ENCODE measurements at places on chromosomes 3 and 15. TPM values are rescaled to one million over a fixed set of nuclear protein-coding genes. Genes with fewer than 3 reads are reported as not detected.

The MESP2 gene
- total RNA-seq = not detected

- DNase-seq = no peak
- H3K36me3 ChIP-seq = no peaks in the 10 kb centered on the region
- no peaks in the 10 kb centered on the region for H3K4me1 ChIP-seq
- H3K4me3 ChIP-seq = no peak overlapping the region
- H3K27me3 ChIP-seq = no peaks in the 10 kb centered on the region
Measured at GRCh38 chr3:148970271-148970670, 21.1 kb upstream of the GYG1 start.

- H3K4me3 ChIP-seq = no peak overlapping the region
- no peaks in the 10 kb centered on the region for H3K27me3 ChIP-seq
- no peak for DNase-seq
- no peaks in the 10 kb centered on the region for H3K36me3 ChIP-seq
- no peak overlapping the region for H3K27ac ChIP-seq
- H3K4me1 ChIP-seq = no peaks in the 10 kb centered on the region
Measured at GRCh38 chr3:189557824-189558223, 73.4 kb upstream of the TP63 start.

DNA sequence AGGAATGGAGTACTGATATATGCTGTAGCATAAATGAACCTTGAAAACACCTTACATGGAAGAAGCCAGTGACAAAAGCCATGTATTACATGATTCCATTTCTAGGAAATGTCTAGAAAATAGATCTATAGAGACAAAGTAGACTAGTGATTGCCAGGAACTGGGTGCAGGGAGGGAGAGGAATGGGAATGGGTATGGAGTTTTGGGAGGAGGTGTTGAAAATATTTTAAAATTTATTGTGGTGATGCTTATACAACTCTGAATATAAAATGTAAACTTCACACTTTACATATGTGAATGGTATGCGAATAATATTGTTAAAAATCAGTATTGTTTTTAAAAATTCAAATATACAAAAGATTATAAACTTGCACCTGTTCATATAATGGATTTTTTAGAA is 22.5 kb downstream of the ATP1B3 start:
- H3K27me3 ChIP-seq = no peaks in the 10 kb centered on the region
- no peak overlapping the region for H3K4me3 ChIP-seq
- no peak for DNase-seq
- H3K4me1 ChIP-seq = no peaks in the 10 kb centered on the region
- no peak overlapping the region for H3K27ac ChIP-seq
- no peaks in the 10 kb centered on the region for H3K36me3 ChIP-seq

DNA sequence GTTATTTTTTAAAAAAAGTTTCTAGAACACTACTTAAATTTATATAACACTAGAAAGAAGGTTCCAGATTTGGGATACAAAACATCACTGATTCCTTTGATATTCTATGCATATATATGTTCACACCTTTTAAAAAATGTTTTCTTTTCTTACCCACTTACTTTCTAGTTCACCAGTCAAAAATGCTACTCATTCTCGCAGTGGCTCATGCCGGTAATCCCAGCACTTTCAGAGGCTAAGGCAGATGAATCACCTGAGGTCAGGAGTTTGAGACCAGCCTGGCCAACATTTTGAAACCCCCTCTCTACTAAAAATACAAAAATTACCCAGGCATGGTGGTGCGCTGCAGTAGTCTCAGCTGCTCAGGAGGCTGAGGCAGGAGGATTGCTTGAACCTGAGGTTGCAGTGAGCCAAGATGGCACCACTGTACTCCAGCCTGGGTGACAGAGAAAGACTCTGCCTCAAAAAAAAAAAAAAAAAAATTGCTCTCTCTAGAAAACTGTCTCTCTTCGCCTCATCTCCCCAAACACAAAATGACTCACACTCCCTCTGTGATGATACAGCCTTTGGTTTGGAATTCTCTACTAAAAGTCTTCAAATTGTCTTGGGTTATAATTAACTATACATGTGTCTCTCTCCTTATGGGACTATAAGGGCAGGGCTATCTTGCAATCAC is 52.6 kb upstream of the TGFBR2 start:
- no peaks in the 10 kb centered on the region for H3K27me3 ChIP-seq
- no peak overlapping the region for H3K27ac ChIP-seq
- peaks cover 7% of the 10 kb centered on the region for H3K4me1 ChIP-seq
- H3K36me3 ChIP-seq = no peaks in the 10 kb centered on the region
- DNase-seq = no peak

The GNAT1 gene
- not detected for total RNA-seq

GRCh38 chr3:45635475-45636256 is 41.1 kb downstream of the LIMD1 start:
- DNase-seq = no peak
- H3K27me3 ChIP-seq = no peaks in the 10 kb centered on the region
- no peak overlapping the region for H3K4me3 ChIP-seq
- no peak overlapping the region for H3K27ac ChIP-seq

The FSTL1 gene
- 387 TPM for total RNA-seq

DNA sequence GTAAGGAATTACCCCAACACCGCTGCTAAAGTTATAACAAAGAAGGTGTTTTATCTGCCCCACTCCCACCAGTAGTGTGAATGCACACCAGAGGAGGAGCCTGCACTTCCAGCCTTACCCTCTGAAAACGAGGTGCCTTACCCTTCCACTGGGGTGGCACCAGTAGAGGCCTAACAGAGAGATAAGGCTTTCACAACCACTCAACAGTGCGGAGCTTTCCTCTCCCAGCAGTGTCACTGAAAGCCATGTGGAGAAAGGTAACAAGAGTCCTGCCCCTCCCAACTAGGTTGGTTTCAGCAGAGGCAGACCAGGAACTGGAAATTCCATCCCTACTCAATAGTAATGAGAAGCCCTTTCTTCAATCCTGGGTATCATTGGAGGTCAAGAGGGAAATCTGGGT is 539.2 kb downstream of the VGLL3 start:
- H3K27ac ChIP-seq = no peak overlapping the region
- H3K27me3 ChIP-seq = no peaks in the 10 kb centered on the region
- H3K4me1 ChIP-seq = no peaks in the 10 kb centered on the region
- DNase-seq = no peak
- H3K4me3 ChIP-seq = no peak overlapping the region

The IL17RE gene
- 15.2 TPM for total RNA-seq

- H3K27me3 ChIP-seq = no peaks in the 10 kb centered on the region
- H3K4me1 ChIP-seq = no peaks in the 10 kb centered on the region
- no peak overlapping the region for H3K27ac ChIP-seq
- H3K36me3 ChIP-seq = no peaks in the 10 kb centered on the region
Measured at GRCh38 chr3:13461169-13462124, 18.7 kb upstream of the HDAC11 start.

- DNase-seq = no peak
- H3K36me3 ChIP-seq = no peaks in the 10 kb centered on the region
- no peak overlapping the region for H3K4me3 ChIP-seq
- H3K4me1 ChIP-seq = peaks cover 10% of the 10 kb centered on the region
- H3K27ac ChIP-seq = no peak overlapping the region
Measured at GRCh38 chr3:39414421-39414907, 7.9 kb downstream of the RPSA start.

The GRAMD2A gene
- 7.4 TPM for total RNA-seq

- no peak overlapping the region for H3K4me3 ChIP-seq
- H3K36me3 ChIP-seq = no peaks in the 10 kb centered on the region
- peaks cover 17% of the 10 kb centered on the region for H3K4me1 ChIP-seq
- DNase-seq = no peak
- H3K27me3 ChIP-seq = no peaks in the 10 kb centered on the region
- H3K27ac ChIP-seq = no peak overlapping the region
Measured at GRCh38 chr15:71508081-71508682, 302.2 kb upstream of the NR2E3 start.

The SHC4 gene
- total RNA-seq = 0.25 TPM

DNA sequence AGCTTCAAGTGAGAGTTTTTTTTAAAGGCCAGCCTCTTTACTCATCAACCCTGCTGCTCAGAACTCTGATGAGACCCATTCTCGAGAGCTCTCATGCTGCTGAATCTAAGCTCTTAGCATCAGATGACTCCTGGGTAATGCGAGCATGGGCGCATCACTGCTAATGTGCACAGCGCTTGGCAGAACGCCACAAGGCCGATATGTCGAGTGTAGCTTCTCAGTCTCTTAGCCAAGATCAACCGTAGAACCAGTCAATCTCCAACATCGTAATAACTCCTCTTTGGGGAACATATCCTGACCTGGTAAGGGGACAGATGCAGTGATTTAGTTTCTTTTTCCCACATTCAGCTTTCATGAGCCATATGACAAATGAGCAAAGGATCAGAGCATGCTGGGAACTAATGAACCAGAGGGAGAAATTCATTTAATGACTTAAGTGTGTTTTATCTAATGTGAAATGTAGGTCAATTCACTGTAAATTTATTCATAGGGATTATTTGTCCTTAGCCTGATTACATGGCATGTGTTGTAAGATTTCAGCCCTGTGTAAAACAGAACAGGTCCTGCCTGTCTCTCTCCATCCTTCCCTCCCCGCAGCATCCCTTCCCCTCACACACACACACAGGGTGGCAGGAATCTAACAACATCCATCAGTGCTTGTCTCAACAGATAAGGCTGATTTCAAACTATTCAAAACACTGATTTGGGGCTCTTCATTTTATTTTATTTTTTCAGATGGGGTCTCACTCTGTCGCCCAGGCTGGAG is 195.4 kb upstream of the C2CD4B start:
- H3K4me3 ChIP-seq = no peak overlapping the region
- H3K36me3 ChIP-seq = no peaks in the 10 kb centered on the region
- H3K27ac ChIP-seq = no peak overlapping the region
- H3K4me1 ChIP-seq = no peaks in the 10 kb centered on the region
- DNase-seq = no peak
- H3K27me3 ChIP-seq = no peaks in the 10 kb centered on the region

DNA sequence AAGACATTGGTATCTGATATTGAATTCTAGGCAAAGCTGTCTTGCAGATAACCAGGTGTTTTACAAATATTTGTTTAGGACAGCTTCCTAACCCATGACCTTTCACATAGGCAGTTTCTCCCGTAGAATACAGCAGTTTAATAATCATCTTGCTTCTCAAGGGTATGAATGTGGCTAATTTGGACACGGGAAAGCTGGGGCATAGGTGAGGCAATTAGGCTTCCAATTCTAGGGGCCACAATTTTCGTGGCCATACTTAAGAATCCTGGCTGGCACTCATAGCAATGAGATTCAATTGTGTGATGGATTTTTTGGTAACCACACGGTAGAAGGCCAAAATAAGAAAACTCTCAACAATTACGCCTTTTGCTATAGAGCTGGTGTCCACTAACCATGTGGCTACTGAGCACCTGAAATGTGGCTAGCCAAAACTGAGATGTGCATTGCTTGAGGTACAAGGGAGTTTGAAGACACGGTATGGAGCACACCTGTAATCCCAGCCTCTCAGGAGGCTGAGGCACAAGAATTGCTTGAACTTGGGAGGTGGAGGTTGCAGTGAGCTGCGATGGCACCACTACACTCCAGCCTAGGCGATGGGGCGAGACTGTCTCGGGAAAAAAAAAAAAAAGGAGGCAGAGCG is 34.4 kb downstream of the TFRC start:
- H3K4me1 ChIP-seq = no peaks in the 10 kb centered on the region
- no peaks in the 10 kb centered on the region for H3K36me3 ChIP-seq
- H3K27ac ChIP-seq = no peak overlapping the region
- no peak for DNase-seq
- H3K27me3 ChIP-seq = no peaks in the 10 kb centered on the region
- no peak overlapping the region for H3K4me3 ChIP-seq

DNA sequence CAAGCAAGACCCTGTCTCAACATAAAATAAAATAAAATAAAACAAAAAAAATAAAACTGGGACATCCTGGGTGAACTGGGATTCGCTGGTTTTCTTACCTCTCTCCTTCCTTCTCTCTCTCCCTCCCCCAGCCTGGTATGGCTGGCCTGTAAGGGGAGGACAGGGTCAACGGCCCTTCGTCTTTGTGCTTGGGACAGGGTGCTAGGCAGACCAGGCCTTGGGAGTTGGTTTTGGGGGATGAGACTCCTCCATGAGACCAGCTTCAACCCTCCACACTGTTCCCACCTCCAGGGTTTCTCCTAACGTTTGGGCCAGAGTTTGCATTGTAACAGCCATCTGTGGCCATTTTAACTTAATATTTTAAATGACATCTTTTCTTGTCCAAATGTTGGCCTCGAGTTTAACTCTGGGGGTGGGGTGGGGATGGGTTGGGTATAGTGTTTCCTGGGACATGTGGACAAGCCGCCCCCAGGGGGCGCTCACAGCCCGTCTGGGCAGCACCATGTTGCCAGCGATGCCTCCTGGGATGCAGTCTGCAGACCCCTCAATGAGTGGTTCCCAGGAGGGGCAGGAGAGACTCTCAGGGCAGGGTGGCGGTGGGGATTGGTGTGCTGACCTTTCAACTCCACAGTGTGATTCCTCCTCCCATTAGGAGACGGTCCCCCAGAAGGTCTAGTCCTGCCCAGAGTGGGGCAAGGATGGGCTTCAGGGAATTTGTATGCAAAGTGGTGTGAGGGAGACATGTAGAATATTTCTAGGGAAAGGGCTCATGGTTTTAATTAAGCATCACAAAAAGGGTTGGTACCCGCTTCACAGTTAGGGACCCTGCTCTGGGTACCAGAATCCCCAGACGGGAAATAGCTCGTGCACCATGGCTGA is 37.7 kb upstream of the LCTL start:
- DNase-seq = no peak
- H3K4me1 ChIP-seq = no peaks in the 10 kb centered on the region
- no peak overlapping the region for H3K27ac ChIP-seq
- no peak overlapping the region for H3K4me3 ChIP-seq
- H3K36me3 ChIP-seq = no peaks in the 10 kb centered on the region

The LDHAL6B gene
- not detected for total RNA-seq

DNA sequence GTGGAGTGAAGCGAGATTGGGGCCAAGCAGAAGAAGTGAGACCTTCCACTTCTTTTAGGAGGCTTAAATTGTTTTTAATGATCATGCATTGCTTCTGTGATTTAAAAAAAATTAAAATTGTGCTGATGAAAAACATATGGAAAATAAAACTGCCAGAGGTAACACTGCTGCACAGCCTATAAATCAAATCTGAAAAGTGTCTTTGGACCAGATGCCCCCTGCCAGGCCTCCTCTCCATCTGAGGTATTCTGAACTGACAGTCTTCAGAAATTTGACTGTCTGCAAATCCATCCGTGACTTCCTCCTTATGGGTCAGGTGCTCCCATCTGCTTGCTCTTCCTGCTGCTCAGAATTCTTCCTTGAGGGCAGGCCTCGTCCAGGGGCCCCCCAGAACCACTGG is 108.5 kb upstream of the NR2E3 start:
- no peak overlapping the region for H3K27ac ChIP-seq
- peaks cover 21% of the 10 kb centered on the region for H3K4me1 ChIP-seq
- H3K36me3 ChIP-seq = no peaks in the 10 kb centered on the region
- peak; percentile 58 for DNase-seq
- no peak overlapping the region for H3K4me3 ChIP-seq

The CLDN16 gene
- total RNA-seq = 0.49 TPM

The STRIT1 gene
- not detected for total RNA-seq

- H3K4me1 ChIP-seq = no peaks in the 10 kb centered on the region
- no peaks in the 10 kb centered on the region for H3K27me3 ChIP-seq
- H3K4me3 ChIP-seq = no peak overlapping the region
- H3K27ac ChIP-seq = no peak overlapping the region
- no peak for DNase-seq
Measured at GRCh38 chr15:79969146-79969545, 1.9 kb downstream of the BCL2A1 start.

- no peak overlapping the region for H3K27ac ChIP-seq
- no peaks in the 10 kb centered on the region for H3K27me3 ChIP-seq
- no peak for DNase-seq
- no peak overlapping the region for H3K4me3 ChIP-seq
- H3K4me1 ChIP-seq = no peaks in the 10 kb centered on the region
- no peaks in the 10 kb centered on the region for H3K36me3 ChIP-seq
Measured at GRCh38 chr3:127534564-127534963, 56.0 kb downstream of the TPRA1 start.

GRCh38 chr15:73028031-73028430 is 24.2 kb upstream of the NEO1 start:
- H3K27me3 ChIP-seq = no peaks in the 10 kb centered on the region
- H3K4me1 ChIP-seq = no peaks in the 10 kb centered on the region
- H3K36me3 ChIP-seq = no peaks in the 10 kb centered on the region
- DNase-seq = no peak
- no peak overlapping the region for H3K27ac ChIP-seq
- no peak overlapping the region for H3K4me3 ChIP-seq
